WTC11 (cell line): ENCODE measurements at places on chromosomes 5 and 9.
A peak's percentile ranks its signal among the peaks of the same experiment; 100 is the strongest.

DNA sequence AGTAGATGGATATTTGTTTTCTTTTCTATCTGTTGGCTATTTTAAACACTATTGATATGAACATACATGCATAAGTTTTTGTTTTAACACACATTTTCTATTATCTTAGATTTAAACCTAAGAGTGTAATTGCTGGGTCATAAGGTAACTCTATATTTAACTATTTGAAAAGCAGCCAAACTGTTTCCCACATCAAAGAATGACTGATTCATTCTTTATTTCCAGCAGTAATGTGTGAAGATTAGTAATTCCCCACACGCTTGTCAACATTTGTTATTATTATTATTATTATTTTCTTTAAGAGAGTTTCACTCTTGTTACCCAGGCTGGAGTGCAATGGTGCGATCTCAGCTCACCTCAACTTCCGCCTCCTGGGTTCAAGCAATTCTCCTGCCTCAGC lies 1495.8 kb downstream of the EFNA5 start:
- no peak for DNase-seq

GRCh38 chr5:80961376-80962281 lies 1.5 kb downstream of the RASGRF2 start:
- no peak for DNase-seq

DNA sequence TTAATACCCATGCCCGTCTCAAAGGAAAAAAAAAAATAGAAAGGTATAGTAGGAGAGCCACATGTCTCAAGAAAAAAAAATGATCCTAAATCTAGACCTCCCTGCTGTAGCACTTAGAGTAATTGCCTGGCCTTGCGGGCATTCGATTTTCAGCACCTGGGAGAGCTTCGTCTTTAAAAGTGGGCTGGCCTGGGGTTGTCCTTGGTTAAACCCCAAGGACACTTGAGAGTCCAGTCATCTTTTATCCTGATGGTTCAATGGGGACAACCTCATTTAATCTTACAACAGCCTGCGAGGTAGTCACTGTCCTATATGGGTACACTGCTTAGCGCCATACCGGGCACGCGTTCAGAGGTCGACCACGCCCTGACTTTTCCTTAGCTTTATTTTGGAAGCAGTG lies 60.1 kb downstream of the MAT2B start:
- peak; percentile 27 for DNase-seq

DNA sequence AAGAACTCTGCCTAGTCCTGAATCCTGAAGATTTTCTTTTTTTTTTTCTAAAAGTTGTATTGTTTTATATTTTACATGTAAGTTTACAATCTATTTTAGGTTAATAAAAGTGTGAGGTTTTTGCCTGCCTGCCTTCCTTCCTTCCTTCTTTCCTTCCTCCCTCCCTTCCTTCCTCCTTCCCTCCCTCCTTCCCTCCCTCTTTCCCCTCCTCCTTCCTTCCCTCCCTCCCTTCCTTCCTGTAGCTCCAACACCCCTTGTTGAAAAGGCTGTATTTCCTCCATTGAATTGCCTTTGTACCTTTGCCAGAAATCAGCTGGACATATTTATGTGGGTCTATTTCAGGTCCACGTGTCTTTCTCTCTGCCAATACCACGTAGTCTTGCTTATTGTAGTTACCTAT lies 46.6 kb downstream of the CACNA1B start:
- no peak for DNase-seq

- DNase-seq: no peak
Observed at GRCh38 chr9:108423433-108423832, 432.4 kb downstream of the ACTL7B start.

- no peak for DNase-seq
Observed at GRCh38 chr5:135608361-135608760, 29.6 kb upstream of the CXCL14 start.

DNA sequence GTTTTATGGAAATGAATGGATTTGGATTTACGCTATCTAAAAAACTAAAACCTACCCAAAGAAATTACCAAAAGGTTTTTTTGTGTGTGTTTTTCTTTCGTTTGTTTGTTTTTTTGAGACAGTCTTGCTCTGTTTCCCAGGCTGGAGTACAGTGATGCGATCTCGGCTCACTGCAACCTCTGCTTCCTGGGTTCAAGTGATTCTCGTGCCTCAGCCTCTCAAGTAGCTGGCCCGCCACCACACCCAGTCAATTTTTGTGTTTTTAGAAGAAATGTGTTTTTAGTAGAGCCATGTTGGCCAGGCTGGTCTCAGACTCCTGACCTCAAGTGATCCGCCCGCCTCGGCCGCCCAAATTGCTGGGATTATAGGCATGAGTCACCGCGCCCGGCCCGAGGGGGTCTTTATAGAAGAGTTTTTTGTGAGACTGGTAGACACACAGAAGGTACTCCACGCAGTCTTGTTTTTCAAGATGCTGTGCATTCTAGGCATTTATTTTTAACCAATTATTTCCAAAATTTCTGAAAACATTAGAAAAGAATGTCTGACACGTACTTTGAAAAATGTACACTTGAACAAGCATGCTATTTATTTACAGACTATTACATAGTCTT lies 75.7 kb downstream of the NR6A1 start:
- DNase-seq: no peak

- DNase-seq: no peak
Observed at GRCh38 chr5:10726913-10727517, 34.0 kb downstream of the DAP start.

DNA sequence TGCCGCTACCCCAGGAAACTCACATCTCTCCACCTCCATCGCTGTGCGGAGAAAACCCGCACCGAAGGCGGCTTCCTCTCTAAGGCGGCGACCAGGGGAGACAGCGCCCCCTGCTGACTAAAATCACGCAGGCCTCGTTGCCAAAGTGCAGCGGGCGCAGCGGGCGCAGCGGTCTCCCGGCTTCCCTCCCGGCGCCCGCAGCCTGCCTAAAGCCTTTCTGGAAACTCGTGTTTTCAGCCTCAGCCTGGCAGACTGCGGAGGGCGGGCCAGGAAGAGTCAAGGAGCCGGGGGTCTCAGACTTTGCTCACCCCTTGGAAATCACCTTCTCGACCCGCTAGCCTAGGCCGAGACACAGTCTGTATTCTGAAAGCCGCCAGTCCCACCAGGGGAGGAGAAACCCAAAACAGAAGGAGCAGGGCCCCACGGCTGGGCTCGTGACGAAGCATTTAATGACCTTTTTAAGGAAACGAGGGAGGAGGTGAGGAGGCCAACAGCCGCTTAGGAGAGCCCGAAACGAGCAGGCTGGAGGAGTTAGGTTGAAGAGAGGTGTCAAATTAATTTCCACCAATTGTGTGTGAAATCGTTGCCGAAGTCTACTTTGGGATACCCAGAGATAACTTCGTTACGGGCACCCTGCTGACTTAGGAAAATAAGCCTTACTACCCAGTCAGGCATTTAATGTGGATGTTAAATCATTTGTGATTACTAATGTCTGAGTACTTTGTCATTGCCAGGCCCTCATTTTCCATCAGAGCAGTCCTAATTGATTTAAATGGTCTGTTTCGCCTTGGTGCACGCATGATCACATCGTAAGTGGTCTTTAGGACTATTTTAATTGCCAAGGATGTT lies 7.3 kb upstream of the FOXB2 start:
- peak; percentile 92 for DNase-seq

- DNase-seq: no peak
Observed at GRCh38 chr5:40165789-40166728, 513.7 kb upstream of the PTGER4 start.

DNA sequence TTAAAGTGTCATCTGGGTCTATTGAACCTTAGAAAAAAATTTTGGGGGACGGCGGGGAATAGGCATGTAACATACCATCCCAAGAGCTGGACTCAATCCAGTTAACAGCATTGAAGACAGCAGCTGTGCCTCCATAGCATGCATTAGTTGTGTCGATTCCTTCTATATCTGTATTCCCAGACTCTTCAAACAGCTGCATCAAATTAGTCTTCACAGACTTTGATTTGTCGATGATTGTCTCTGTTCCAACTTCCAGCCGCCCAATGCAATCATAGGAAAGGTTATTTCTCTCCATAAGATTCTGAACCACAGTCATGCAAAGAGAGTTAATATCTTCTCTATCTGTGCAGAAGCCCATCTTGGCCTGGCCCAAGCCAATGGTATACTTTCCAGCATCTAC lies 14.8 kb downstream of the HMGCS1 start:
- no peak for DNase-seq

DNA sequence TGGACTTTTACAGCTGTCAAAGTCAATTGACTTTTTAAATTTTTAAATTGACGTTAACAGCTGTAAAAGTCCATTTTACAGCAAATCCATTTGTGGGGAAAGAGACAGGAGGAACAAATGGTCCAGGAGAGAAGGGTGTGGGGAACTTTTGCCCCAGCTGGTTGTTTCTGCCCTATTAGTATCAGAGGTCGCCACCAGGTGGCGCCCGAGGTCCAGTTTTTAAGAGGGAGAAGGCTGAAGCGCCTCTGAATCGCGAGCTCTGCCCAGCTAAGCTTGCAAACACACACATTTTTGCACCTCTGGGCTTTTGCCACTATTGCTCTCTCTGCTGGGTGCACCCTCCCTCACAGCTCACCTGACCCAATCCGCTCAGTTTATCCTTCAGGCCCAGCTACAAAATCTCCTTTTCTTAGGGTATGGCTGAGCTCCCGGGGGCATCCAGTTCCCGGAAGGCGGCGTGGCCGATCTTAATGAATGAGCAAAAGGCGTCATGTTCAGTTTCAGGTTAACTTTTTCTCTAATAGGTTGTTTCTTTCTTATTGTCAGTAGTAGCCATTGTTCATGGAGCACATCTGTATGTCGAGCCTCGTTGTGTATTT lies 6.3 kb upstream of the TTLL11 start:
- DNase-seq: peak; percentile 86

DNA sequence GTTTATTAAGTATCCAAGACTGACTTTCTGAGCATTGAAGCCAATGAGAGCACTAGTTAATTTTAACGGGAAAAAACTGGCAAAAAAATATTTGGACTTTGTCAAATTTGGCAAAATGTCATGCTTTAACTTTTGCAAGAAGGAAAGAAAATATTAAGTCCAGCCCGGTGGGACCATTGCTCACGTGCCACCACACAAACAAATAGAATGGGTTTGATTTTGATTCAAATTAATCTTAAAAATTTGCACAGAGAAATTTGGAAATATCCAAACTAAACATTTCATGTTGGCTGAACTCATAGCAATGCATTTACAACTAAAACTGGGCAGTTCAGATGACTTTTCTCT lies 302.2 kb downstream of the EBF1 start:
- no peak for DNase-seq

GRCh38 chr9:38687992-38688391 lies 31.9 kb downstream of the FAM240B start:
- no peak for DNase-seq

DNA sequence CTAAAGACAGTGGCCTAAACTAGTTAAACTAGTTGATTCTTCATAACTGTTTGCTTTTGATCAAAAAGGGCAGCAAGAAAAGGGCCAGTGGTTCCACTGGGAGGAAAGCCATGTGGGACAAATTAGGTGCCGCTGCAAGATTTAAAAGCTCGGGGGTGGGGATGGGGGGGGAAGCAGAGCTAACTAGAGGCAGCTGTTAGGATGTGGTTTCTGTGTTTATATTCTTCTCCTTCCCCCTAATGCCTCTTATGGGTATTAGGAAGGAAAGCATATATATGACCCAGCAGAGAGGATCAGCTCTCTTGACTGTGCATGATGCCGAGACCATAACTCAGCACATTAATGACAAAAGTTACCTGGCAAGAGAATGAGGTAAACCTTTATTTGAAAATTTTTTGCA lies 65.7 kb downstream of the EFNA5 start:
- no peak for DNase-seq

- no peak for DNase-seq
Observed at GRCh38 chr5:149808264-149808982, 78.3 kb downstream of the PPARGC1B start.

DNA sequence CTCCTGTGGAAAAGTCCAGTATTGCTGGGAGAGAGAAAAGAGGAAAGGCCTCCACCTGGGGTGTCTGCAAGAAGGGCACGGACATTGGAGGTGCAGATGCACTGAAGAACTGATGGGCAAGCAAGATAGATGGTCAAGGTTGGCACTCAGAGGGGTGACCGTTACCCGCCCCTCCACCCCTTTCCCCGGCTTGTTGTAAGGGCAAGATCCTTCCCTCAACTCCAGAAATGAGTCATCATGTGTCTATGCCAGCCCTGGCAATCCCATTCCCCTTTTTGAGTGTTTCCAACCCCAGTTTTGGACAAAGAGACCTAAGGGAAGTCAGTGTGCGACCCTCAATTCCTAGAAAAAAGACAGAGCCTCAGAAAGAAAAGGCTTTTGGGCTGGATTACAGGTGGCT lies 34.9 kb upstream of the ATP6V1G1 start:
- DNase-seq: no peak

DNA sequence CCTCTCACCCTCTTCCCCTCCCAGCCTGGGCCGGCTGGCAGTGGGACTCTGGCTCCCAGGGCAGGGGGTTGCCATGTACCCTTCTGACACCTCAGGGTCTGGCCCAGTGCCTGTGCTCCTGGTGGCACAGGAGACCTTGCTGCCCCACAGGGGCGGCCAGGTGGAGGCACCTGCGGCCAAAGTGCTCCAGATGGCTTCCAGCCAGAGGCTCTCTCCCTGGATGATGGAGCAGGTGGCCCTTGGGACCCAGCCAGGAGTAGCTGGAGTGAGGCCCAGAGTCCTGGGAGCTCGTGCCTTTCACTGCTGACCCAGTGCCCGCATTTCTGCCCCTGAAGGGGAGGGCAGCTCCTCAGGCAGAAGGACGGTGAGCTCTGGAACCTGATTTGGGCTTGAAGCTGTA lies 87.3 kb downstream of the NTNG2 start:
- DNase-seq: no peak

DNA sequence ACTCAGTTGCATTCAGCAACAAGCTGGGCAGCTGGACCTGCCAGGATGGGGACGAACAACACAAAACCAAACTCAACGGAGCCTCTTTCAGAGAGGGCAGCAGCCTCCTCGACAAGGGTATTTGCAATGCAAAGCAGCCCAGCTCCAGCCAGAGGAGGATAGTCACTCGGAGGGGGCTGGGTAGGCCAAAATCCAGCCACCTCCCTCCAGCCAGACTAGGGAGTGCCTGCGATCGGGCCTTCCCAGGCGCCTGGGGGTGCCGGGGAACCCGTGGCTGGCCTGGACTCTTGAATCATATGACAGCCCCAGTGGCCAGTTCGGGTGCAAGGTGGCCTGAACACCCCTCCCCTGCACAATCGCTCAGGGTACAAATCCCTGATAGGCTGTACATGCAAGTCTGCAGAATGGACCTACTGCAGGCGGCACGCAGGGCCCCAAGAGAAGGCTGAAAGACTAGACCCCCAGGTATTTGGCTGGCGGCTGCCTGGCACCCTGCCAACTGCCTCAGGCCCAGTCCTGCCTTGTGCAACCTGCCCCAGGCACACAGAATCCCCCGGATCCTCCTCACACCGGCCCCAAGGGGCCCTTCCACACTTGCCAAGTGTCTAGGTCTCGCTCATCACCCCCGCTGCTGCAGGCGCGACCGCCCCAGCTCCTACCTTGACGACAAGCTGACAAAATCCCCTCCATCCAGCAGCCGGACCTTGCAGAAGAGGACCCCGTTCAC lies 1.3 kb downstream of the EEIG1 start:
- peak; percentile 73 for DNase-seq

DNA sequence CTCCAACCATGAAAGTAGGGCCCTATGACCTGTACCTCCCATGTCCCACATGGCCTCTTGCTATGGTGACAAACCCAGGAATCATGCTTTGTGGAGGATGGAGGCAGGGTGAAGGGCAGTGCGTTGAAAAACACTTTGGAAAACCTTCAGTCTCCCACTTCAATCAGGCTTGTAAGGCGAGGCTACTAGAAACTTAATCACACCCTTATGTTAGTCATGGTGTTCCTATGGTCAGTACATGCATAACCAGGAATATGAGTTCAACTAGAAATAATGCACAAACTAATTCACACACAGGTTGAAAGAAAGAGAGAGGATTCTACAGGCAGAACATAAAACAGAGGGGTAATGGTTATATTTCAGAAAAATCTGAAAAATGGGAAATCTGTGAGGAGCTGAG lies 601.1 kb downstream of the KCTD16 start:
- DNase-seq: no peak
